ENCODE measurements at places on chromosomes 11 and 22.

DNA sequence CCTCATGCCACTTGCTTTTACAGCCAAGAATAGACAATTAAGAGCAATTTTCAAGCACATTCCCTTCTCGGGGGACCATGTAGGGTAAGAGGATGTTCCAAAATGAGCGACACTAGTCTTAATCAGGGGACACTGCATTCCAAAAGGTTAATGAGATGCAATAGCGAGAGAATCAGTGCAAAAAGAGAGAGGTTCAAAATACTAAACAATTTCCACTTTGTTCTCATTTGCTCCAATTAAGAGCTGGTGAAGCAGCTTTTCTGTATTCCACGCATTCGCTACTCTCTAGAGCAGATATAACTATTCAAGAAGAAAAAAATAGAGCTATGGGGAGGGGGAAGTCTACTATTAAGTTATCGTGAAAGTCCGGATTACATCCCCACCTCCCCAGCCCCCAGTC is 811 bp downstream of the LRRC4C start:
- no peak for DNase-seq

- no peak for DNase-seq
Observed at GRCh38 chr11:45959851-45960250, 37.4 kb downstream of the LARGE2 start.

DNA sequence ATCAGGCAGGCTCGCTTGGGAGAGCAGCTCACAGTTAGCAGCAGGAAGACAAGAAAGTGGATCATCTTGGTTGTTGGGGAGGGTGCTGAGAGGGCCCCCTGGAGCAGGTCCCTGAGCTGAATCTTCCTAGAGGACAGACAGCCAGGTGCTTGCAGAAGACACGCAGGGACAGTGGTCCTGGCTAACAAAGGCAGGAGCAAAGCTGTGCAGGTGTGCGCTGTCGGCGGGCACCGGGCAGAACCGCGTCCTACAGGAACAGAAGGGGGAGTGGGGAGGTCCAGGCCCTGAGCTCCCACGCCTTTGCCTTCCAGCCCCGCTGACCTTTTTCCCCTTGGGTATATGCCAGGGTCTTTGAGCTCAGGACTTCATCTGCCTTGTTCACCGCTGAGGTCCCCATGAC is 30.1 kb upstream of the PARVB start:
- no peak for DNase-seq

DNA sequence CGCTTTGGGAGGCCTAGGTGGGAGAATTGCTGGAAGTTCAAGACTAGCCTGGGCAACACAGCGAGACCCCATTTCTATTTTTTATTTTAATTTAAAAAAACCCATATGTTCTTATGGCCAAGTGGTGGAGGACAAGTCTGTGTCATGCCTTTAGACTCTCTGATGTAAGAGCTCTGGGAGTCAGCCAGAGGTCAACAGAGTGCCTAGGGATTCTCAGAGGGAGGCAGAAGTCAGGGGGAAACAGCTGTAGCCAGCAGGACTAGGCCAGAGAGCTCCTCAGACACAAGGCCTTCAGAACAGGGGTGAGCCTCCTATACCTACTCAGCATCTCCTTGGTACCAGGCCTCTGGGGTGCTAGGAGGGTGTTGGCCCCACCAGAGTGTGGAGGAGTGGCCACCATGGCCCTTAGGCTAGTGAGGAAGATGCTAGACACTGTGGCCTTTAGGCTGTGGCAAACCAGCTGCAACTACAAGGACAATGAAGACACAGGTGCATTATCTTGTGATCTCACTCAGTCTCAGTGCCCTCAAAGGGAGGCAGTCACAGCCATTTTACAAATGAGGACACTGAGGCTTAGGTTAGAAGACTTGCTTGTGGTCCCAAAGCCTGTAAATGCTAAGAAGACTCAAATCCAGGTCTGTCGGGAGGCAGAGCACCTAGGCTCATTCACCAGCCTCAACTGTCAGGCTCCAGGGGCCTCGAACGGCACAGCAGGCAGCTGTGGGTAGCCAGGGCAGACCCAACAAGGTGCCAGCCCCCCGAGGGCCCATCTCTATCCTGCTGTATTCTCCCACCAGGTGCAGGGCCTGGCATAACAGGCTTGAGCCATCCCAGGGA is 5.0 kb downstream of the ZP1 start:
- no peak for DNase-seq

- peak; percentile 52 for DNase-seq
Observed at GRCh38 chr11:83070731-83071566, 748 bp downstream of the RAB30 start.

DNA sequence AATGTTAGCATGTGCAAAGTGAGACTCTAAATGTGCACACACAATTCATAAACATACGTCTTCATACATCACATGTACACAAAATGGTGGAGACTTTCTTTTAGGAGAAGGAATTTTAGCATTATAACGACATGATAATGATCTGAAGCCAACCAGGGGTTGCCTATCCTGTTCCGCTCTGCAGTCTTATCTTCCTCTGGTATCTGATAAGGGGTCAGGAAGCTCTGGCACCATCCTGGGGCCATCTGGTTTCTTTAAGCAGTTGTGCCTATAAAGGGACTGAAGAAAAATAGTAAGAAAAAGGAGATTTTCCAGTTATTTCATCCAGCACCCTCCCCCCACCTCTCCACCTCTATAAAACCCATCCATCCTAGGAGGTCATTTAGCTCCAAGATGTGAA is 5.8 kb upstream of the NUP50 start:
- no peak for DNase-seq

GRCh38 chr11:31375879-31376278 is 6.2 kb downstream of the DNAJC24 start:
- DNase-seq, result no peak

DNA sequence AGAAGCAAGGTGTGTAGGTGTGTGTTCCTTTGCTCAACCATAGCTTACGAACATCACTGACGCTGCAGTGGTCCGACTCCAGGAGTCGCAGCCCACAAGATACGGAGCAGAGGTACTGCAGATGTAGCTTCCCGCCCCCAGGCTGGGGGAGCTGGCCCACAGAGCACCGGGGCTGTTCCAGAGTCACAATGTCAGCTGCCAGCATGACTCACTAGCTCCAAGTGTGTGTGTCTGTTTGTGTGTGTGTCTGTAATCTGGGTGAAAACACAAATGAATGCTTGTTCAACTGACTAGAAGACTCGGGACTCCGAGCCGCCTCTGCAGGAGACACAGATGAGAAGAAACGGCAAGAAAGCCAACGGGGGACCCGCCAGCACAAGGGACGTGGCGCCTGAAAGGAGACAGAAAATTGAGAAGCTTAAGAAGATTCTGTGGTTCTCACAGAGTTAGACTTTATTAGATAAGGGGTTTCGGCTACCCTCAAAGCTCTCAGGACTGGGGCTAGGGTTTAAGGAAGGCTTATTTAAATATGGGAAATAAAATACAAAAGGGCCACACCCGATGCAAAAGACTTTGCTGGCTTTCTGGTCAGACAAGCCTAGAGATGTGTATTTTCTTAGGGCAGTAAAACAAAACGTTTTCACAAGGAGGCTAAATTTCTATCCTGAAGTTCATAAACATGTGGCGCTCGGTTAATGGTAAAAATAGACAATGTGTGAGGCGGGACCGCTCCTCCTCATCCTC is 10.7 kb downstream of the VSIG10L2 start:
- DNase-seq, result no peak

- no peak for DNase-seq
Observed at GRCh38 chr11:11387622-11388305, 34.7 kb upstream of the CSNK2A3 start.

- DNase-seq, result no peak
Observed at GRCh38 chr11:100674212-100674611, 12.9 kb upstream of the ARHGAP42 start.

GRCh38 chr11:71490044-71490730 is 36.9 kb upstream of the KRTAP5-7 start:
- no peak for DNase-seq

GRCh38 chr11:17585911-17586695 is 39.0 kb downstream of the OTOG start:
- DNase-seq, result no peak

DNA sequence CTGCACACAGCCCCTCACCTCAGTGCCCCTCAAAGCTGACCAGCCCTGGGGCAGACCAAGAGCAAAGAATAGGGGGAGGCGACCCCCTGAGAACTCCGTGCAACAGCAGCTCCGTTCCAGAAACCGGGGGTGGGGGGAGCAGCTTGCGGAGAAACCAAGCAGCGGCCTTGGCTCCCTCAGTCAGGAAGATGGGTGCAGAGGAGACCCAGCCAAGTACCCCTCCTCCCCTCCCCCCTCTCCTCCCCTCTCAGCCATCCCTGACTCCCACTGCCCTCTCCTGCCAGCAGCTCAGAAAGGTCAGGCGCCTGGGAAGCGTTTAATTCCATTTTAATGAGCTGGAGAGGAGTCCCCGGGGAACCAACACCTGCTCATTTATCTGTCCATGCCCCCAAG is 78.9 kb downstream of the PDE2A start:
- DNase-seq, result peak; percentile 42

DNA sequence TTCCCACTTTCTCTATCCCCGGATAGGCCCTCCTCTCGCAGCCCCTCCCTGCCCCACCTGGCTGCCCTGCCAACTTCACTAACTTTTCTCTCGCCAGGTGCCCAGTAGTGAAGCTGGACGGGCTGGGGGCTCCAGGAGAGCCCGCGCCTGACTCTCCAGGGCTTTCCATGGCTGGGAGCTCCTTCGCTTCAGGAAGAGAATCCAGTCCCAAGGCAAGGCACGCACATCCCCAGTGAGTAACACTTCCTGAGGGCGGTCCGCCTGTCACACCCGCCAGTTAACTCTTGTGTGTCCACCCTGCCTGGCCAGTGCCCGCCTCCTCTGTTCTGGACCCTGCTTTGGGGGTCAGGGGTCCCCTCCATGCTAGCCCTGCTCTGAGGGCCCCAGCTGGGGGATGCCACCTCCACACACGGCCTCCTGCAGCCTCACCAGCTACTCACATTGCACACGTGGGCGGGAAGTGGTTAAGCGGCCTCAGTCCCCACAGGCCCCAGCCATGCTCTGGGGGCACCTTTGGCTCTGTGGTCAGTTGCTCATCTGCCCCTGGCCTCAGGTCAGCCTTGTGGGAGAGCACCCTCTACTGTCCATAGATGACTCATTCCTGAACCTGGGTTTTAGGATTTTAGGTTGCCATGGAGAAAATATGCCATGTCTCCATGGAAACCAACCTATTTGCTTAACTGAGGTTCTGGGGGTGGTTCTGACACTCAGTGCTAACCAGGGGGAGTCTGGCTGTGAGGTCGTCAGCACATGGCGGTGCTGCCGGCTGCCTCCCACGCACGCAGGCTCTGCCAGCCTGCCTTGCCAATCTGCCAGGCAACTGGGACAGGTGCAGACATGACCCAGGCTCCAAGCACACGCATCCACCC is at the start of gene RIN1:
RIN1 (minus strand) TSS at position 201 of the 869 bp plus-strand sequence; CDS start at position 169, 32 bp downstream.
- peak; percentile 61 for DNase-seq

DNA sequence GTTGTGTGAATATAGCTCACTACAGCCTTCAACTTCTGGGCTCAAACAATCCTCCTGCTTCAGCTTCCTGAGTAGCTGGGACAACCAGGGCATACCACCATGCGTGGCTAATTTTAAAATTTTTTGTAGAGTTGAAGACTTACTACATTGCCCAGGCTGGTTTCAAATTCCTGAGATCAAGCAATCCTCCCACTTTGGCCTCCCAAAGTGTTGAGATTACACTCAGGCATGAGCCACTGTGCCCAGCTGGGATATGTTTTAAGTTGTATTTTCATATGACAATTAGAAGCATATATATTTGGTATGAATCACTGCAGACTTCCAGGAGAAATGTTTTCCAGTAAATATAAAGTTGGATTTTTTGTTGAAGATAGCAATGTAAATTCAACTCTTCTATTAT is 15.4 kb downstream of the DDX10 start:
- no peak for DNase-seq

GRCh38 chr11:76243193-76243956 is 37.1 kb upstream of the WNT11 start:
- peak; percentile 44 for DNase-seq

GRCh38 chr22:48669986-48670716 is 1157.5 kb downstream of the BRD1 start:
- DNase-seq, result no peak

DNA sequence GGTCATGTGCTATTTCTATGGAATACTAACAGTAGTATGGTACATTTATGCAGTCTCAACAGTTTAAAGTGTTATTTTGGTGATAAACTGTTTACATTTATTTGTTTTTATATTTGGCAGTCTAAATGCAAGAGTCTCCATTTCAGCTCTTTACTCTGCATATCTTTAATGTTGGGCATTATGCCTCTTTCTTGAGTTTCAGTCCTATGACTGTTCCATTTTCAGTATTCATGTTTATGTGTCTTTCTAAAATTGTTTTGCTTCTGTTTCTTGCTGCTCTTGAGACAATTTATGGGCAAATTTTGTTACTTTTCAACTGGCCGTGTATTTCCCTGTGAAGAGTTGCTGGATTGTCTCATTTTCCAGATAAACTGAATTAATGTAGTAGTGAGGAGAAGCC is 6.6 kb upstream of the RAB30 start:
- DNase-seq, result no peak

GRCh38 chr11:16781936-16782919 is 43.8 kb downstream of the C11orf58 start:
- DNase-seq, result no peak

DNA sequence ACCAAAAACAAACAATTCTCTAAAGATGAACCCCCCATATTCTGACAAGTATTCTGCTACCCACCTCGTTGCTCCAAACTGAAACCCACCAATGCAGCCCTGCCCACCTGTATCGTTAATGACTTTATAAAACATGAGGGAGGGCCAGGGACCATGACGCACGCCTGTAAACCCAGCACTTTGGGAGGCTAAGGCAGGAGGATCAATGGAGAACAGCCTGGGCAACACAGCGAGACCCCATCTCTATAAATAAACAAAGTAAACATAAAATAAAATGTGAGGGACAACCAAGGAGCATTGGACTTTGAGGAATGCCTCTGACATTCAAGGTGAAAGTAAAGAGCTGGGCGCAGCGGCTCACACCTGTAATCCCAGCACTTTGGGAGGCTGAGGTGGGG is 39.8 kb upstream of the ATXN10 start:
- DNase-seq, result no peak

DNA sequence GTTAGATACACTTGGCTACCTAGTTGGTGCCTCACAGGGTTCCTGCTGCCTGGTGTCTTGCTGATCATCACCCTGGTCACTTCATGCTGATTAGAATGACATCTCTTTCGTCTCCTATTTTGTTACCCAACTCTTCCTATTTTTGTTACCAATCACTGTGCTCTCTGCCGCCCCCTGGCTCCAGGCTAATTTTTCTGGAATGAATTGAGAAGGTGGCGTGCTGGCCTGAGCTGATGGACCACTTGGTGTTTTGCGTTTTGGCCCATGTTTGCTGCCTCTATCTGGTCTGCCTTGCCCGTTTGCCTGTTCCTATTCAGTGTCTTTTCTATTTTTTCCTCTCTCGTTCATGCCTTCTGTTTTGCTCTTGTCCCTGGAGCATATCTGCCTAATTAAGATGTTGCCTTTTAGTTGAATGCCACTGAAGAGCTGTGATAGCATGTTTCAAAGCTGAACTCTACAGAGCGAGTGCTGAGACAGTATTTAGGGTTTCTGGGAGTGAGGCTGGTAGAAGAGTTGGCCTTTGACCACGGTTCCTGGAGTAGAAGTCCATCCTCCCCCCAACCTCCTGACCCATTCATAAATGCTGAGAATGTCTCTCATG is 5.9 kb upstream of the ATF4 start:
- DNase-seq, result peak; percentile 85

GRCh38 chr11:44848963-44849350 is 101.7 kb downstream of the TP53I11 start:
- DNase-seq, result no peak
